ENCODE measurements at places on chromosomes 5 and 9. TPM values are rescaled to one million over a fixed set of nuclear protein-coding genes. Genes with fewer than 3 reads are reported as not detected.

- H3K4me3 ChIP-seq: no peak overlapping the region
- H3K36me3 ChIP-seq: no peaks in the 10 kb centered on the region
- H3K27ac ChIP-seq: no peak overlapping the region
- no peak for DNase-seq
Observed at GRCh38 chr5:43357067-43357466, 43.9 kb upstream of the HMGCS1 start.

DNA sequence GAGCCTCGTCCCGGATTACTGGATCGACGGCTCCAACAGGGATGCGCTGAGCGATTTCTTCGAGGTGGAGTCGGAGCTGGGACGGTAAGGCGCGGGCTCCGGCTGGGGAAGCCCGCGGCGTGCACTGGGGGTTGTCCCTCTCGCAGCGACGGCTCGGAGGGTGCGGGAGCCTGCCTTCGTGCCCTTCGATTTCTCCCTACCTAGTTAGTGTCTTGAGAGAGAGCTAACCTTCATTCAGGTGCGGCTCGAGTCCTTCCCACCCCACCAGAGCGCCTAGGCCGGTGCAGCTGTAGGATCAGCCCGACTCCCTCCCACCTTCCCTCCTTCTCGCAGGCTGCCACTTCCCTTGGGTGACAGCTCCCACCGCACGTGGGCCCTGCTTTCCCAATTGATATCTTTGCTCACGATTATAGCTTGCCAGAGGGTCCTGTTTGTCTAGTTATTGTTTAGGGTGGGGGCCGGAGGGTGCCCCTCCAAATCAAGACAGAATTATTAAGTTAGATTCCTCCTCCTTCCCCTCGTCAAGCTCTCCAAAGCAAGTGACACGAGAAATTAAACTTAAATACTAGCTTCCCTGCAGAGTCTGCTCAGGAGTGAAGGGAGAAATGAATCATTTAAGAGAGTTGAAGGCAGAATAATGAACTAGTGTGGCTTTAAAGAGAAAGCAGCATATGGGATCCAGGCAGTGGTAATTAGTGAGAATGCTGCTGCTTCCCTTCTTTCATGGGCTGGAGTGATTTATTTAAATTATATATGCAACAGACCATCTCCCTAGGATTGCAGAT lies 569 bp downstream of the CAMK4 start:
- peak overlapping the region; percentile 72 for H3K4me3 ChIP-seq
- peaks cover 44% of the 10 kb centered on the region for H3K27me3 ChIP-seq
- peak overlapping the region; percentile 51 for H3K27ac ChIP-seq
- H3K4me1 ChIP-seq: peaks cover 6% of the 10 kb centered on the region
- no peak for DNase-seq

GRCh38 chr9:28810388-28811075 lies 1237.3 kb upstream of the C9orf72 start:
- no peak for DNase-seq
- no peak overlapping the region for H3K4me3 ChIP-seq
- H3K4me1 ChIP-seq: no peaks in the 10 kb centered on the region

- H3K27me3 ChIP-seq: no peaks in the 10 kb centered on the region
- H3K27ac ChIP-seq: no peak overlapping the region
- H3K4me1 ChIP-seq: peaks cover 2% of the 10 kb centered on the region
- no peaks in the 10 kb centered on the region for H3K36me3 ChIP-seq
- no peak for DNase-seq
Observed at GRCh38 chr9:16150938-16151650, 598.3 kb downstream of the CCDC171 start.

TEX48 gene
- not detected for total RNA-seq

GRCh38 chr5:136424835-136425584 lies 59.7 kb upstream of the TRPC7 start:
- H3K4me1 ChIP-seq: no peaks in the 10 kb centered on the region
- no peaks in the 10 kb centered on the region for H3K27me3 ChIP-seq
- no peak overlapping the region for H3K4me3 ChIP-seq
- no peaks in the 10 kb centered on the region for H3K36me3 ChIP-seq
- no peak for DNase-seq
- no peak overlapping the region for H3K27ac ChIP-seq

DNA sequence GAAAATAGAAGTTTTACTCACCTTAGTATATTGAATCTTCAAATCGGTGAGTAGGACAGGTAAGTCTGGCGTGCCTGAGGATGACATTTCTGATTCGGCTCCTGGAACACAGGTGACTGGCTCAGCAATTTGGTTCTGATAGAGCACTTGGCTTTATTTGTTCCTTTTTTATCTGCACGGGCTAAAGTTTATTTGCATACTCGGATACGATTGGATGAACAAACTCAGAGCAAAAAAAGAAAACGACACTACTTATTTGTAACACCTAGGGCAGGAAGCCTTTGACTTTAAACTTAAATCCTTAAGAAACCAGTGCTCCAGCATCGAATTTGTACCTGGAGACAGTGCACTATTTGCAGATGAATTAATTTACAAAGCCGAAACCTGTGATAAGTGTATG lies at the start of gene ALDH1A1:
ALDH1A1 (minus strand) TSS at position 140 of the 400 bp plus-strand sequence; CDS start at position 87, 53 bp downstream.
- no peak within 1 kb of the TSS for H3K27ac ChIP-seq
- no peaks in the 10 kb centered on the region for H3K36me3 ChIP-seq
- DNase-seq: no peak
- no peaks in the 10 kb centered on the region for H3K4me1 ChIP-seq
- no peak within 1 kb of the TSS for H3K4me3 ChIP-seq
- H3K27me3 ChIP-seq: peaks cover 30% of the 10 kb centered on the region

DNA sequence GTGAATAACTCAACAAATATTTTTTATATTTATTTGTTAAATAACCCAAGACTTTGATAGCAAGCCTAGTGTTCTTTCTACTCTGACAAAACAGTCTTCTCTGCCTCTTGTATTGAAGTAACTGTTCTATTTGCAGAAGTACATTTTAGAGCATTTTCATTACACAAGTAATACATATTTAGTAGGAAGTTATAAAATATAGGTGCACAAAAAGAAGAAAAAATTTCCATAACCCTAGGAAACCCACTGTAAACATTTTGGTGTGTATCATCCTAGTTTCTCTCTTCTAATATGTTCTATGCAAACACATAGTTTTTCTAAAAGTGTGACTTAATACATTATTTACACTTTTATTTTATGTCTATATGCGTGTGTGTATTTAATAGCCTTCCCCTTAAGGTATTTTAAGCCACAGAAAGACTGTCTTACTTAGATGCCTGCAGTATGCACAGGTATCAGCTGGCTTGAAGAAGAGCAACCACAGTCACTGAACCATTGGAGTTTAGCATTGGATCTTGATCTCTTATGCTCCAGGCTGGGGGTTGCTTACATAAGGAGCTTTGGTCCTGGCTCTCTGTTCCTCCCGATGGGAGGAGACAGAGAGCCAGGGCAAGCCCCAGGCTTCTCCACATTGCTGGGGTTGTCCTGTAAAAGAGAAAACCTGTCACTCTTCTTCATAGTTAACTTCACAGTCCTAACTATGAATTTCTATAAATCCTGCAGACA lies 3.8 kb downstream of the SELENOP start:
- H3K27me3 ChIP-seq: peaks cover 13% of the 10 kb centered on the region
- peaks cover 2% of the 10 kb centered on the region for H3K4me1 ChIP-seq
- H3K4me3 ChIP-seq: no peak overlapping the region
- no peak for DNase-seq

BDP1 gene
- 23.6 TPM for total RNA-seq

VCAN gene
- 67.0 TPM for total RNA-seq

- H3K4me1 ChIP-seq: no peaks in the 10 kb centered on the region
- H3K27ac ChIP-seq: no peak overlapping the region
- no peaks in the 10 kb centered on the region for H3K27me3 ChIP-seq
- no peak for DNase-seq
- H3K4me3 ChIP-seq: no peak overlapping the region
Observed at GRCh38 chr9:128257086-128257825, 18.6 kb downstream of the GOLGA2 start.

DNA sequence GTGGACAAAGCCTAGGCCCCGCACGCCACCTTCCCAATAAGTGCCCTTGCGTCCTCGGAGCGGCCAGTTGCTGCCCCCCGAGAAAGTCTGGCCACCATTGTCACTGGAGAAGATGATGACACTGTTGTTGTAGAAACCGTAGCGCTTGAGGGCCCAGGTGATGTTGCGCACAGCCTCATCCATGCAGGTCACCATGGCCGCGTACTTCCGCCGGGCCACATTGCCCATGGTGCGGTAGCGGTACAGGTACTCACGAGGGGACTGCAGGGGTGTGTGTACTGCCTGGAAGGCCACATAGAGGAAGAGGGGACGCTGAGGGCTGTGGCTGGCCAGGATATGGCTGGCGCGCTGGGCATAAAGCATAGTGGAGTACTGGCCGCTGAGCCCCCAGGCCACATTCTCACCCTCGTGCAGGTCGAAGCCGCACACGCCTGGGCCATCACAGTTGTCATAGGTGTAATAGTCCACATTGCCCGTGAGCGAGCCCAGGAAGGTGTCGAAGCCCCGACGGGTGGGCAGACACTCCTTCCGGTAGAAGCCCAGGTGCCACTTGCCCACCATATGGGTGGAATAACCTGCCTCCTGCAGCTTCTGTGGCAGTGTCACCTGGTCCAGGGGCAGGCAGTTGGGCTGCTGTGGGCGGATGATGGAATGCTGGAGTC lies 4.6 kb downstream of the ARSI start:
- H3K4me3 ChIP-seq: no peak overlapping the region
- no peaks in the 10 kb centered on the region for H3K36me3 ChIP-seq
- H3K27ac ChIP-seq: no peak overlapping the region
- no peak for DNase-seq
- H3K27me3 ChIP-seq: no peaks in the 10 kb centered on the region

- peak overlapping the region; percentile 81 for H3K27ac ChIP-seq
- DNase-seq: peak; percentile 65
- peaks cover 44% of the 10 kb centered on the region for H3K4me1 ChIP-seq
- H3K27me3 ChIP-seq: no peaks in the 10 kb centered on the region
Observed at GRCh38 chr5:432201-432927, 10.6 kb upstream of the EXOC3 start.

ZCCHC9 gene
- total RNA-seq: 17.3 TPM

- peaks cover 49% of the 10 kb centered on the region for H3K4me1 ChIP-seq
- DNase-seq: peak; percentile 89
- peaks cover 17% of the 10 kb centered on the region for H3K27me3 ChIP-seq
- H3K4me3 ChIP-seq: peak overlapping the region; percentile 65
- no peaks in the 10 kb centered on the region for H3K36me3 ChIP-seq
Observed at GRCh38 chr5:73419465-73420390, 28.8 kb downstream of the FOXD1 start.

PCDHGB4 gene
- 10.8 TPM for total RNA-seq

KIF4B gene
- not detected for total RNA-seq

DNA sequence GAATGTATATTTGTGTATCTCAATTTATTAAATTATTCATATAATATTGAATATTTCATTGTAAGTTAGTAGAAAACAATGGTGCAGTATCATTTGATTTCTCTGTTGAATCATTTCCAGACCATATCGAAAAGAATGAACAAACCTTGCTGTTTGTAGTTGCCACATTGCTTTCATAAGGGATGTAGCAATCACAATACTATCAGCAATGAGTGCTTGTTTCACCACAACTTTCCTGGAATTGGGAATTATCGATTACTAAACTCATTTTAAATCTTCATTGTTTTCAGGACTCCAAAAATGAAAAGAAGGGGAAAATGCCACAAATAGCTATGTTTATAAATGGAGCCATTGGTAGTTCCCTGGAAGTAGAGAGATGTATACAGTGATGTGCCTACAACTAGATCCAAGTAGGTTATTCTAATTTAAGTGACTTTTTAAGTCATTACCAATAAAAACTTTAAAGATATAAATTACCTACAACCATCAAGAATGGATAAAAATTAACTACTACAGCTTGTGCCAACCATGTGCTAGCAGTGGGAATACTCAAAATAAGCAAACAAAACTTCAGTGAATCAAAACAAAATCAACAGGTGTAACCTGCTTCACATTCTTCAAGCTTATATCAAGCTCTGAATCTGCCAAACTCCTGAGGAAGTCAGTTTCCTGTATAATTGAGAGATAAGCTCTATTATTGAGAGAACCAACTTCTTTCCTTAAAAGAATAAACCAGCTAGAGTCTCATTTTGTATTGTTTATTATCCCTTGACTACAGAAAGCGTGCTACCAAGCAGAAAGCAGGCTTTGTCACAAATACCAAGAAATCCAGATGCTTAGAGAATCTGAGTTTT lies 358.6 kb downstream of the ADGRV1 start:
- H3K4me1 ChIP-seq: no peaks in the 10 kb centered on the region
- no peak overlapping the region for H3K4me3 ChIP-seq
- peaks cover 11% of the 10 kb centered on the region for H3K27me3 ChIP-seq

- no peaks in the 10 kb centered on the region for H3K4me1 ChIP-seq
- no peak overlapping the region for H3K27ac ChIP-seq
- no peak for DNase-seq
- no peaks in the 10 kb centered on the region for H3K36me3 ChIP-seq
- no peak overlapping the region for H3K4me3 ChIP-seq
Observed at GRCh38 chr5:116626272-116626723, 51.7 kb upstream of the SEMA6A start.

DNA sequence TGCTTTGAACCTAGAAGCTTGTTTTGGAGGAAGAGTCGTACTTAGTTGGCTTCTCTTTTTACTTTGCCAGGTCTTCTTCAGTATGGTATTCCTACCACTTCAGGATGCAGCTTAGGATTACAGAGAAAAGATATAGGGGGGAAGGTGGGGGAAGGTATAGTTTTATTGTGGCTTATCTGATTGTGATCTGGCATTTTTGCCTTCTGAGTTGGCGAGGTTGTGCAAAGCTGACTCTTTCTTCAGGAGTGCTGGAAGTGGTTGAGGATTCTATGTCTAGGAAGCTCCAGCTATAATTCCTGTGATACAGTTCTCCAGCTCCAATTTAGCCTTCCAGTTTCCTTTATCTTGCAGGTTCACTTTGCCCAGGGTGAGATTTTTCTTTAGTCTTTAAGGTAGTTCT lies 7.0 kb downstream of the CDC42SE2 start:
- no peaks in the 10 kb centered on the region for H3K27me3 ChIP-seq
- no peak overlapping the region for H3K4me3 ChIP-seq
- H3K36me3 ChIP-seq: no peaks in the 10 kb centered on the region
- H3K27ac ChIP-seq: no peak overlapping the region

SH3RF2 gene
- 0.38 TPM for total RNA-seq

DNA sequence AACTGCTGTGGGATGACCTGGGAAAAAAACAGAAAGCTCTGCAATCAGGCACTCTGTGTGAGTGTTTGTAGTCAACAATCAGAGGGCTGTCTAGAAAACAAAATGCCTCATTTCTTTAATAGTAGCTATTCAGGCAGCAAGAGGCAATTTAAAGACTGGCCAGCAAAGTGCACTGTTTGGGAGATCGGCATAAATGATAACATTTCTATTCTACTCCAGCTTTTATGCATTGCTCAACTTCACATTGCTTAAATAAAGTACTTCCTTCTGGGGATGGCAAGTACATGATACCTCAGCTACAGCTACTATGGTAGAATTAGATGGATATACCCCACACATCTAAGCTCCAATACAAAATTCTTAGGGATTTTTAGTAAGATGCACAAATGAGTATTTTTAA lies 193.1 kb downstream of the DCP2 start:
- no peak for DNase-seq
- H3K36me3 ChIP-seq: no peaks in the 10 kb centered on the region
- H3K4me1 ChIP-seq: peaks cover 13% of the 10 kb centered on the region
- no peak overlapping the region for H3K27ac ChIP-seq
- no peak overlapping the region for H3K4me3 ChIP-seq

All from osteocyte (in vitro differentiated cells).